Osteoblast (primary cell): ENCODE measurements at places on chromosomes 2 and 18. TPM values are rescaled to one million over a fixed set of nuclear protein-coding genes. Genes with fewer than 3 reads are reported as not detected.

The CELF4 gene
- total RNA-seq, result not detected in 2 replicates

The EGR4 gene
- total RNA-seq, result not detected in 2 replicates

The SLC30A3 gene
- total RNA-seq, result under 0.01 and 0.88 TPM in 2 replicates

The GBX2 gene
- total RNA-seq, result not detected in 2 replicates

The KLF11 gene
- 6.8 and 8.3 TPM in 2 replicates for total RNA-seq

The EPC2 gene
- total RNA-seq, result 27.7 and 29.3 TPM in 2 replicates

The TNFAIP6 gene
- 43.1 and 61.6 TPM in 2 replicates for total RNA-seq

The CERKL gene
- total RNA-seq, result under 0.01 TPM in 1 of 2 replicates, not detected in the other

The CXCR1 gene
- total RNA-seq, result not detected in 2 replicates

The CCDC74A gene
- total RNA-seq, result 13.4 and 15.9 TPM in 2 replicates
